Activated CD8-positive, alpha-beta T cell treated with anti-CD3 and anti-CD28 coated beads for 36 hours (primary cell): ENCODE measurements at places on chromosomes 13 and 19. TPM values are rescaled to one million over a fixed set of nuclear protein-coding genes. Genes with fewer than 3 reads are reported as not detected.
A peak's percentile ranks its signal among the peaks of the same experiment; 100 is the strongest.

GRCh38 chr19:10752237-10752912, 34.5 kb downstream of the DNM2 start:
- H3K4me1 ChIP-seq: peaks cover 83% of the 10 kb centered on the region
- no peak overlapping the region for H3K4me3 ChIP-seq
- peaks cover 15% of the 10 kb centered on the region for H3K36me3 ChIP-seq
- H3K27ac ChIP-seq: peak overlapping the region; percentile 87
- no peak for DNase-seq

DNA sequence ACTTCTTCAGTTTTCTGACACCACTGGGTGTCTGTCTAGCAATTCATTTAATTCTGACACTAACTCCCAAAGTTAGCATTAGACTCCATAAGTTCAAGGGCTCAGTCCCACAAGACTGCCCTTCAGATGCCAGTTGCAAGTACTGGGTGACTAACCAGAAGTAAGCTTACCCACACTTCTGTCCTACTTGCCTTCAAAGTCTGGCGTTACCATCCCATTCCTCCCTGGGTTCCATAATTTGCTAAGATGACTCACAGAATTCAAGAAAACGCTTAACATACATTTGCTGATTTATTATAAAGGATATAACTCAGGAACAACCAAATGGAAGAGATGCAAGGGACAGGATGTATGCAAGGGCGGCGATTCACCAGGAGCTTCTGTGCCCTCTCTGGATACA, 45.5 kb upstream of the NPAS1 start:
- H3K36me3 ChIP-seq: no peaks in the 10 kb centered on the region
- H3K4me1 ChIP-seq: peaks cover 17% of the 10 kb centered on the region
- H3K4me3 ChIP-seq: no peak overlapping the region

DNA sequence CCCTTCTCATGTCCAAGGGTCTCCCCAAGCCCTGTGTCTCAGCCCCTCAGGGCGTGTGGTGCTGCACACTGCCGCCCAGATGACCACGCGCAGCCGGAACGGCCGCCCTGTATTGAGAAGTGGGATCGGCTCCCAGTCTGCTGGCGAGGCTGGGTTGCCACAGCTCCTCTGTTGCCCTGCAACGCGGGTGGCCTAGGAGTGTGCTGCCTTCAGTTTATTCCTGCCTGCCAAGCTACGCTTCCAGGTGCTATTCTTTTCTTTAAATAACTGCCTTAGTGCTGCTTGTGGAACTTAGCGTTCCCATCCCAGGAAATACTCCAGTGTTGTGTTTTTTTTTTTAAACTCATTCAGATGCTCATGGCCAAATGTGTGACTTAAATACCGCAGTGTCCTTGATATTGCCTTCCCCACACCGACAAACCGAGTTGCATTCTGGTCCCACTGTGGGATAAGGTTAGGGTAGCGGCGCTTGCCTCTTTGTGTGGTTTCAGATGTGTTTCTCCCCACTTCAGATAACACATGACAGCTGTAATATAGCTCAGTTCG, 16.6 kb downstream of the ACTN4 start:
- DNase-seq: peak; percentile 19
- peaks cover 60% of the 10 kb centered on the region for H3K4me1 ChIP-seq
- H3K27me3 ChIP-seq: peaks cover 5% of the 10 kb centered on the region
- no peak overlapping the region for H3K4me3 ChIP-seq

- no peak overlapping the region for H3K27ac ChIP-seq
- no peaks in the 10 kb centered on the region for H3K27me3 ChIP-seq
- no peaks in the 10 kb centered on the region for H3K4me1 ChIP-seq
- peak; percentile 1 for DNase-seq
- H3K4me3 ChIP-seq: no peak overlapping the region
Measured at GRCh38 chr13:36310417-36311108, 12.9 kb upstream of the CCDC169 start.

- no peaks in the 10 kb centered on the region for H3K27me3 ChIP-seq
- H3K4me1 ChIP-seq: peaks cover 31% of the 10 kb centered on the region
- H3K27ac ChIP-seq: peak overlapping the region; percentile 97
- peak overlapping the region; percentile 92 for H3K4me3 ChIP-seq
Measured at GRCh38 chr19:35267353-35267817, 1.4 kb upstream of the USF2 start.

DNA sequence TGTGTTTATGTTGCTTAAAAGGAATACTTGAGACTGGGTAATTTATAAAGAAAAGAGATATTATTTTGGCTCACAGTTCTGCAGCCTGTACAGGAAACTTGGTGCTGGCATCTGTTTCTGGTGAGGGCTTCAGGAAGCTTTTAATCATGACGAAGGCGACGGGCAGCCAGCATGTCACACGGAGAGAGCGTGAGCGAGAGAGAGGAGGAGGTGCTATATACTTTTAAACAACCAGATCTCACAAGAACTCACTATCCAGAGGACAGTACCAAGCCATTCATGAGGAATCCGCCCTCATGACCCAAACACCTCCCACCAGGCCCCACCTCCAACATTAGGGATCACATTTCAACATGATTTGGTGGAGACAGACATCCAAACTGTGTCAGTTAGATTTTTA, 163.4 kb upstream of the TSC22D1 start:
- no peaks in the 10 kb centered on the region for H3K27me3 ChIP-seq
- H3K4me3 ChIP-seq: no peak overlapping the region
- H3K27ac ChIP-seq: no peak overlapping the region
- no peaks in the 10 kb centered on the region for H3K36me3 ChIP-seq
- no peaks in the 10 kb centered on the region for H3K4me1 ChIP-seq

GRCh38 chr19:33102893-33103292, 21.9 kb downstream of the GPATCH1 start:
- no peaks in the 10 kb centered on the region for H3K27me3 ChIP-seq
- peaks cover 24% of the 10 kb centered on the region for H3K36me3 ChIP-seq
- no peak overlapping the region for H3K4me3 ChIP-seq
- H3K4me1 ChIP-seq: no peaks in the 10 kb centered on the region

- peaks cover 10% of the 10 kb centered on the region for H3K27me3 ChIP-seq
- DNase-seq: peak; percentile 31
- peaks cover 3% of the 10 kb centered on the region for H3K4me1 ChIP-seq
- H3K27ac ChIP-seq: no peak overlapping the region
- no peaks in the 10 kb centered on the region for H3K36me3 ChIP-seq
- H3K4me3 ChIP-seq: no peak overlapping the region
Measured at GRCh38 chr13:26601669-26602068, 44.2 kb downstream of the WASF3 start.

SIGLECL1 gene
- total RNA-seq: not detected

SYMPK gene
- 96.8 TPM for total RNA-seq

S1PR2 gene
- 6.6 TPM for total RNA-seq

DLEU7 gene
- total RNA-seq: not detected
